ENCODE measurements at places on chromosomes 6 and 20.

- no peak for DNase-seq
Measured at GRCh38 chr20:33594743-33595142, 67.4 kb upstream of the C20orf144 start.

GRCh38 chr6:127403636-127404035, 55.6 kb downstream of the KIAA0408 start:
- DNase-seq: no peak

DNA sequence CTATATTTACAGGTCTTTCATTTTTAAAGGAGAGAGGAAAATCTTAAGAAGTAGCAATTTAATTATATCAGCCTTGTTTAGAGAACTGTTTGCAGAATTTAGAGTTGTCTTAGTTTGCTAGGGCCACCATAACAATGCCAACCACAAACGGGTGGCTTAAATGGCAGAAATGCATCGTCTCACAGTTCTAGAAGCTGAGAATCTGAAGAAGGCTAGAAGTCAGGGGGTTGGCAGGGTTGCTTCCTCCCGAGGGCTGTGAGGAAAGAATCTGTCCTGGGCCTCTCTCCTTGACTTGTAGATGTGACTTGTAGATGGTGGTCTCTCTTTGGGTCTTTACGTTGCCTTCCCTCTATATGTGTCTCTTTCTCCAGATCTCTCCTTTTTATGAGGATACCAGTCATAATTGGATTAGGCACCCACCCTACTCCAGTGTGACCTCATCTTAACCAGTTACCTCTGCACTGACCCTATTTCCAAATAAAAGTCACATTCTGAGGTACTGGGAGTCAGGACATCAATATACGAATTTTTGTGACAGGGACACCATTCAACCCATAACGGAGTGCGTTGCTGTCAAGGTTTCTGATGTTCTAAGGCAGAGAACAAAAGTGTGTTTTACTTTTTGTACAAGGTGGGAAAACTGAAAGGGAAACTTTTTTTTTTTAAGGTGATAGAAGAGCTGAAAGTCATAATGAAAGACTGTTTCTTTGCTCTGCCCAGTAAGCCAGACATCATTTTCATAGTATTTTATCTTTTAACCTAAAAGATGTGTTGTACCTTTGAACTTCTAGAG, 84.4 kb downstream of the SAMD3 start:
- no peak for DNase-seq

DNA sequence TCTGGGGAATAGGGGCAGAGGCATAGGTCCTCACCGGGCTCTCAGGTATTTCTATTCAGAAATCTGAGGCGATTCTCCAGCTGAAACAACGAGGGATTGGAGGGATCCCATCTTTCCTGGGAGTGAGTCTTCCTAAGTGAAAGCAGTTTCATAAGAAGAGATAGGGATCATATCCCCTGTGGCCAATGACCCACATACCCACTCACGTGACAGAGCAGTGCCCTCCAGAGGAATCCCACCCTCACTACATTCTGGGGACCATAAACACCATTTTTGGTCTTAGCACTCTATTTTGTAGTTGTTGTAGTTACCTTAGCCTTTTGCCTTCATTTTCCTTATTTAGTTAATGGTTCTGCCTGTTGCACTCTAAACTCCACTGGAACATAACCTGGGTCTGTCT, 121.1 kb downstream of the GPR63 start:
- DNase-seq: no peak

GRCh38 chr20:9483131-9483530, 31.3 kb upstream of the LAMP5 start:
- DNase-seq: no peak

DNA sequence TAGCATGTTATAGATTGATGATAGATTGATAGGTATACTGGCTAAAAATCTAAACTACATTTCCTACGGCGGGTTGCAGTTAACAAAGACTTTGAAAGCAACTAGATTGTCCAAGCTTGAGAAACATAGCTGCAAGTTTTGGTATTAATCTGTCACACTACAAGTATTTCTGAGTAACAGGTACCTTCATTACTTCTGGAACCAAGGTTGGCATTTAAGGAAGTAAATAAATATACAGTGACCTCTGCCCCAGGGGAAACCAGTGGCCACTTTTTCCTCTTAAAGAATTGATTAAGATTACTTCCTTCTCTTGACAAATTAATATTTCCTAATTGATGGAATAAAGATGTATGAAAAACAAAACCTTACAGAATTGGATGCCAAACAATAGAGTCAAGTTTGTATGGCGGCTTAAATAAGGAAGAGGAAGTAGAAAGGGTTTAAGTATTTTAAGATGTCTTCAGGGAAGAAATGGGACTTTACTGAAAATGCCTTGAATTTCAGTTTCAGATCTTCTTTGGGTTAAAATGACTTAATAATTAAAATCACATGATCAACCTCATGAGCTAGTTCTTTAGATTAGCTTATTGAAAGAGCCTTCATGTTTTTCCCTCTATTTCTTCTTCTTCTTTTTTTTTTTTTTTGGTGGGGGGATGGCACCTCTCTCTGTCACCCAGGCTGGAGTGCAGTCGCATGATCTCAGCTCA, 132.8 kb downstream of the DOK5 start:
- DNase-seq: no peak

- no peak for DNase-seq
Measured at GRCh38 chr6:163741743-163742363, 327.3 kb downstream of the QKI start.

DNA sequence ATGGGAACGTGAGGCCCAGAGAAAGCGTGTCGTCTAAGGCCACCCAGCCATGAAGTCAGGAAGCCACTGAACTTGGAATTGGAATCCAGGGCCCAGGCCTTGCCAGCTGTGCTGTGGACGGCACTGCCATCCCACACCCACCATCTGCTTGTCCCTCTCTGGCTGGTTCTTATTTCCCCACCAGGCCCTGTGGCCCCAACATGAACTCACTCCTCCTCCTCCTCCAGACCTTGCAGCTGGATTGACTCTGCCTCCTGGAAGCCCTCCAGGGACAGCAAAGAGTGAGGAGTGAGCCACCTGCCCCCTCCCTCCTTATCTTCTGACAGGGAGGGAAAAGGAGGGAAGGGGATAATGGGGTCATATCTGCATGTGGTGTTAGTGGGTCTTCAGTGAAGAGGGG, 16.0 kb upstream of the IP6K3 start:
- DNase-seq: no peak

GRCh38 chr6:169975701-169976100, 224.3 kb downstream of the ERMARD start:
- no peak for DNase-seq

- no peak for DNase-seq
Measured at GRCh38 chr6:165967810-165968407, 199.7 kb downstream of the TBXT start.

DNA sequence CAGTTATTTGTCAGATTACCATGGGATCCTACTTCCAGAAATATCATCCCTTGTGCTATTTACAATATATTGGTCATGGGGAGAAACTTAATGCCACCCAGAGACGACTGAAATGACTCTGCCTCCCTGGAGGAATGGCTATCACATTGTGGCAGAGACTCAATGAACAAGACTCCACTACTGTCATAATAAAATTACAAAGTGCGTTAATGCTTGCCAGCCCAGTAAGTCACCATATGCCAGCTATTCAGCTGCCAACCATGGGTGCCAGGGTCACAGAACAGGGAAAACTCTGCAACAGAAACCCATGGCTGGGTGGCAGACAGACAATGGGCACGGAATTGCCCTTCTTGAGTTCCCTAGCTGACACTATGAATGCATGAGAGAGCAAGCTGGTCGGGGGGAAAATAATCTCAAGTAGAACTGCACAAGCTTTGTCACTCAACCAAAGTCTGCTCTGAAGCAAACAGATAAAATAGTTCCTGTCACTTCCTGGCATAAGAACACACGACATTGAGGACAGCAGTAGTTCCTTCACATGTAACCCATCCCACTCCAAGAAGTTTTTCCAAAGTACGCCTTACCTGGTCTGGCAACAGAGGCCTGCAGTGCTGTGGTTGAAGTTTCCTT, 32.1 kb downstream of the TP53INP2 start:
- no peak for DNase-seq

DNA sequence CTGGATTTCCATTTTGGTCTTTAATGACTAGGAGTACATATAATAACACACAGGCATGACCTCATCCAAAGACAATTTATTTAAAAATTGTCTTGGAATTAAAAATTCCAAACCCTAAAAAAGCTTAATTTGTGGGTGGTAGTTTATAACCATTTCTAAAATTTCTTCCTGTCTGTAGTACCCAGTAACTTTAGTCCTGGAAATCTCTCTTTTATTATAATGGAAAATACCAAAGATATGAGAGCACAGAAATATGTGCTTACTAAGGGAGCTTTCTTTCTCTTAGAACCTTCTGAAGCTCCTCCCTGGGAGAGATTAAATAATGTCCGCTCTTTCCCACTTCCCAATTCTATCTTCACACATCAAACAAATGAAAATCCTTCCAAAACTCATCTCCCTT, 70.5 kb upstream of the PRL start:
- DNase-seq: no peak

DNA sequence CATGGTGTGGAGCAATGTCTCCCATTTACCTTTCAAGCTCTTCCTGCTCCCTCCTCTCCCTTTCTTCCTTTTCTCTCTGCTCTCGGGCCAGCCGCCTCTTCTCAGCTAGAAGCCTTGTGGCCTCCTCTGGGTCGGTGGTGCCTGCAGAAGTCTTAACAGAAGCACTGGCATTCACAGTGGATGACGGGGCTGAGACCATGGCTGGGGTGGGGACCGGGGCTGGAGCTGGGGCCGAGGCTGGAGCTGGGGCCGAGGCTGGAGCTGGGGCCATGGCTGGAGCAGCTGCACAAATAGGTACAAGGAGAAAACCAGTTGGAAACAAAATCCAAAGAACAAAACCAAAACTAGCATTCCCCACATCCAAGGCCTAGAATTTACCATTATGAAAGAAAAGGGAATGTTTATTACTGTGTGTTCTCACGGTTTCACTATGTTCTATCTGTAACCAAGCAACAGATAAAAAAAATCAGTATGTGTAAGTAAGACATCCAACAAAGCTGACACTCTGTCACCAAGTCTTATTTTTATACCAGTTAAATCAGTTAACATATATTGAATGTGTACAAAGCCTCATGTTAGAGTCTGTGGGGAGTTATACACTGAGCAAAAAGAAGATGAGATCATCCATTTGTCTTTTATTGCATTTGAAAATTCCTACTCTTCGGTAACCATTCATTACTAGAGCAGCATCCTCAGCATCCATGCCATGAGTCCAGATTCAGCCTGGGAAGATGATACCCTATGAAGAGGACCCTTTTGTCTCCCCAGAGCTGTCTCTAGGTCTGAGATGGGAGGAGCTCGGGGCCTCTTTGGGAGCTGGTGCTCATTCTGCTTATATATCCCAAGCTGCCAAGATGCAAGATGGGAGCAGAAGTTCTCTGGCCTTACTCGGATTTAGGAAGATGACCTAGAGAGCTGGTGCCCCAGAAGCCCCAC, 73.0 kb upstream of the BCLAF1 start:
- no peak for DNase-seq

GRCh38 chr6:40585223-40585622, 1.9 kb downstream of the LRFN2 start:
- DNase-seq: no peak

GRCh38 chr20:12941025-12941424, 67.7 kb upstream of the SPTLC3 start:
- DNase-seq: no peak
